ENCODE measurements at places on chromosomes 4 and X.

DNA sequence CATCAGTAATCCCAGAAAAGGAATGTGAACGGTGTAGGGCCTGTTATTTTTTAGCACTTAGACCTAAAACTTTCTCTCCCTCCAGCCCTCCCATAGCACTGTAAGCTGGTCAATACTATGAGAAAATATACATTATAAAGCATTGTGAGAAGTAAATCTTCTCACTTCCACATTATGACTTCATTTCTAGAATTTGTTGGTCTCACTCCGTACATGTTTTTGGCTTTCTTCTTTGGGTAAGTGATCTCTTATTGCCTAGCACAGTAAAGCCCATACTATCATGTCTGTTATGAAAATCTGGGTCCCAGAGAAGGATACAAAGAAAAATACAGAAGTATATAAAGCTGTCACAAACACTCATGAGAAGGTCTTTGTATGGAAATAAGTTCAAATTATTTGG is 1851.1 kb upstream of the IGFBP7 start:
- no peak for DNase-seq

GRCh38 chrX:39996536-39996935 is 101.2 kb downstream of the BCOR start:
- DNase-seq = no peak

GRCh38 chr4:11149612-11150259 is 279.0 kb downstream of the HS3ST1 start:
- no peak for DNase-seq

GRCh38 chr4:108484187-108484586 is 136.2 kb upstream of the RPL34 start:
- no peak for DNase-seq

GRCh38 chrX:47573341-47574075 is 8.7 kb upstream of the TIMP1 start:
- no peak for DNase-seq

DNA sequence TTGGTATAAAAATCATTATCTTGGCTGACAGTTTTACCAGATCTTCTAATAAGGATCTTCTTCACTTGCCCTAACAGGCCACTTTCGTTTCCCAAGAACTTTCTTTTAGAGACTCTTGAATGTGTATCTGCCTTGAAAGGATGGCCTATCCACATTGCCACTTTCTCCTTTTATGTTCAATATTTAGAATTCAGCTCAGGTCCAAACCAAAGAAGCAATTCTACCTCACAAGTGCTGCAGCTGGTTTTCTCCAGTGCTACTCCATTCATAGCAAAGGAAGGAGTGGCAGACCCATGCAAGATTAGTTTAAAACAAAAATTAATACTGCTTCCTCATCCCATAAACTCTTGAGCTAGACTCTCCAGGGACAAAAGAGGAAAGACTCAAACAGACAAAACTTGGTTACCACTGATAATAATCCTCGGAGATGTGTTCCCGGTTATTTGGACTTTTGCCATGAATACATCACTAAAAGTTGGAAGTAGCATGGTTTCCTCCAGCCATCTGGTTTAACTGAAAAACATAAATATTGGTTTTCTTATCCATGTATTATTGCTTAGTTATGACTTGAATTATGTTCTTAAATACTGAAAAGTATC is 401.8 kb downstream of the PABPC4L start:
- no peak for DNase-seq

DNA sequence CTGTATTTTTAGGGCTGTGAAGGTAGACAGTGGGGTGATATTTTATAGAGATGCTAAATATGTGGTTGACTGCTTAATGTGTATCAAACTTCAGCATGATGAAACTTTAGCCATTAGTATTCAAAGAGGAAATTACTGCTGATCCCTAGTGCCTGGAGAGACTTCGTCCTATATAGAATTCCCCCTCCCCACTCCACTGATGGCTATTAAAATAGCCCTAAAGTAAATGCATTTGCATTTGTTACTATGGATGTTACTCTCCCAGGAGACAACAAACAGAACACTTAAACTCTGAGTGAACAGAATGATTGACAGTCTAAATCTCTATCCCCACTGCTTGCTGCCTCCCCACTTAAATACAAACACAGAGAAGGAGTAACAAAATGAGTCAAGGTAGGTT is 39.1 kb downstream of the ADGRL3 start:
- DNase-seq = no peak

GRCh38 chr4:41196633-41197332 is 17.6 kb downstream of the APBB2 start:
- DNase-seq = no peak

DNA sequence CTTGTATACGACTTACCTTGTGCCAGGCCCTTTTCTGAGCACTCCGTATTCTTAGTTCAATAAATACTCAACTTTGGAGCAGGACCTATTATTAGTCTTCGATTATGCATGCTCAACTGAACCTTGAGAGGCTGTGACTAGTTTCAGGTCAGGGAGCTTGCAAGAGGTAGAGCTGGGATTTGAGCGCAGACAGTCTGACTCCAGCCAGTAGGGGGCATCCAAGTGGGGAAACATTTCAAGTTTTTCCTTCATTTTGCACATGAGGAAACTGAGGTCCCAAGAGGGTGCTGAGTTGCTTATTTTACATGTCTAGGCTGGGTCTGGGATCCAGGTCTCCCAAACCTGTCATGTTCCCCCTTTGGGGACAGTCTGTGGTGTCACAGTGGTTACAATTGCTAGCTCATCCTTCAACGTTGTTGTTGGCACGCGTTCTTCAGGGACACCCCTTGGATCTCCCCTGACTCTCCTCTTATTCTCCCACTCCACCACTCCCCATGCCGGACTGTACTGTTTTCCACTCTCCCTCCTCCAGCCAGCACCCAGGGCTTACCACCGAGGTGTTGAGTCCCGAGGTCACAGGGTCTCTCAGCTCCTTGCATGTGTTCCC is 6.7 kb upstream of the PRICKLE3 start:
- no peak for DNase-seq

GRCh38 chr4:1042352-1043055 is 31.1 kb downstream of the FGFRL1 start:
- DNase-seq = no peak

GRCh38 chrX:110363244-110363643 is 4.6 kb downstream of the RTL9 start:
- no peak for DNase-seq

DNA sequence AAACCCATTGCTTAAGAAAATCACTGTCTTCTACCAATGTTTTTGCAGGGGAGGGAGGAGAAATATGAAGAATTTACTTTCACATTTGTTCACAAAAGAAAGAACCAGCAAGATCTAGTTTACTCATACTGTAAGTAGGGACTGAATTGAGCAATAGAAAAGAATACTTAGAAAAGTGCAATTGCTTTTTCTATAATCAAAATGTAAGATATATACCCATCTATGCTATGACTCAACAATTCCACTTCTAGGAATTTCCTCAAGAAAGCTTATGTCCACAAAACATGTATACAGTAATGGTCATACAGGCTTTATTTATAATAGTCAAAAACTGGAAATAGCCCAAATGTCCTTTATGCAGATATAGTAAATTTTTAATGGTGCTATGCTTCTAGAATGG is 196.4 kb downstream of the LRBA start:
- DNase-seq = no peak

GRCh38 chrX:81206476-81206875 is 4.6 kb downstream of the SH3BGRL start:
- no peak for DNase-seq
